ENCODE measurements at places on chromosomes 3 and 15.

- no peak for DNase-seq
Observed at GRCh38 chr15:35458176-35458856, 87.6 kb downstream of the DPH6 start.

DNA sequence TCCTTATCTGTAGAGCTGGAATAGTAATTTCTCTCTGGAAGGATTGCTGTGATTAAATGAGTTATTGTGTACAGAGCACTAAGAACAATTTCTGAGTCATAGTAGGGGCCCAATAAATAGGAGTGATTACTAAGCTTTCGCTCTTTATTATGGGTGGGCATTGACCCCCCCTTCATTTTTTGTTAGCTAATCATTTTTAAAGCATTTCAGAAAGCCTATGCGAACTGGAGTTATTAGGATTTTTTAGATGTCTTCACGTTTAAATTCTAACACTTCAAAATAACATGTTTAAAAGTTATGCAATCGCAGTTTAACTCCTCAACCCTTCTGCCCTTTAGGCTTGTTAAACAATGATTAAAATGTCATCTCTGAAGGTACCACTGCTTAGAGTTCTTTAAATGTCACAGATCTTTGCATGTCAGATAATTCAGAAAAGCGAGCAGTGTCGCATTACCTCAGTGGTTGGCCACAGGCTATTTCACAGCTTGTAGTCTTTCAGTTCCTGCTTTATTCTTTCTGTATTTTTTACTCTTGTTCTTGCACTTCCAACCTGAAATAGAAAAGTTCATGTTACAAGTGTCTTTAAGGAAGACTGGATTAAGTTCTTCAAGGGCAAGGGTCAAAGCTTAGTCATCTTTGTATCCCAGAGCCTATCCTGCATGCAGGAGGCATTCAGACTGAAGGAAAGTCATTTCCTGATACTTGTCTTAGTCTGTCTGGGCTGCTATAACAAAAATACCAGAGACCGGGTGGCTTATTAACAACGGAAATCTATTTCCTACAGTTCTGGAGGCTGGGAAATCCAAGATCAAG lies 102.9 kb downstream of the FNDC3B start:
- DNase-seq: no peak

GRCh38 chr3:107496855-107497254 lies 25.9 kb upstream of the BBX start:
- DNase-seq: no peak

DNA sequence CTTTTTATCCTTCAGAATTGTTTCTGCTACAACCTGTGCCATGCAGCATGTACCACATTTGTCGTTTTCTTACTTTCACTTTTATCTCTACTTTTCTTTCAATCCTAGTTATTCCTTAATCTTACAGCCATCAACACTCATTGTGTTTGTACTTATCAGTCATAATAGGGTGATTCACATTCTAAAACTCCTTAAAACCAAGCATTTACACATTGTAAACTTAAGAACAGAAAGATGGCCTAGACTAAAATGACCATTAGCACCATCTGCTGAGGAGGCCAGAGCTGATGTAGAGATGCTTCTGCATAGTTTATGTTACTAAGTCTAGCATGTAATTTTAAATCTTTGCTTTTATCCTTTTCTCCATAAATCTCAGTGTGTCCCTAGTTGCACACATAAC lies 25.5 kb downstream of the EIF2AK4 start:
- DNase-seq: no peak

- DNase-seq: no peak
Observed at GRCh38 chr3:141737093-141737492, 1.0 kb upstream of the RNF7 start.

DNA sequence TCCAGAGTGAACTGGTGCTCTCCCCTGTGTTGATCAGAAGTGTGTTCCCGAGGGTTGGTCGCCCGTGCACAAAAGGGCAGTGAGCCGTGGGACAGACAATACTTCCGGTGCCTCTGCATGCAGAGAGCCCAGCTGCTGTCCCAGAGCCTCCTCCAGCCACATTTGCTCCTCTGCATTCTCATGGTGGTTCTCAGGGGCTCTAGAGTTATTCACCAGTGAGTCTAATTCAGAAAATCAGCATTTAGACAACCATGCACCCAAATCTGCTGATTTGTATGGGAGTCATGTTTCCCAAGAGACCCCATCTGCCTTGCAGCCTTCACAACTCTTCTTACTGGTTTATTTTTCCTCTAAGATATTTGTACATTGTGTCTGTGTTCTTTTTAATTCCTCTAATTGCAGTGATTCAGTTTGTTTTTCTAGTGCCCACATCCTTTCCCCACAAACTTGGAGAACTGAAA lies 107.0 kb upstream of the SPRED1 start:
- no peak for DNase-seq

GRCh38 chr3:186442162-186442561 lies 80.1 kb upstream of the DGKG start:
- DNase-seq: no peak

DNA sequence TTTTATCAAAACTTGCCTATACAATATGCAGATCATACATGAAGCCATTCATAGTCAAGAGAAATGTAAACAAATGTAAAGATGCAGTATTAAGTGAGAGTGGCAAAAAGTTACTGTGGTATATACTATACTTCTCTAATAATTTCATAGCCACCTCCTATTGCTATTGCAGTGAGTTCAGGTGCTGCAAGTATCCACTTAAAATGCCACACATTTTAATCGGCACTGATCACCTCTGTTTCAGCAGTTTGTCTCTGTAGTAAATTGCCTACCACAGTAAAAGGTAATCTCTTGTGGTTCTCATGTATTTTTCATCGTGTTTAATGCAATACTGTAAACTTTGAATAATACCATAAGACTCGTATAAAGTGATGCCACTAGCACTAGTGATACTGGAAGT lies 20.4 kb upstream of the FAH start:
- DNase-seq: no peak

GRCh38 chr3:155243512-155243921 lies 50.0 kb downstream of the STRIT1 start:
- no peak for DNase-seq

GRCh38 chr15:52689562-52689961 lies 10.4 kb upstream of the ATOSA start:
- no peak for DNase-seq
